ENCODE measurements at places on chromosomes 13 and 19.

DNA sequence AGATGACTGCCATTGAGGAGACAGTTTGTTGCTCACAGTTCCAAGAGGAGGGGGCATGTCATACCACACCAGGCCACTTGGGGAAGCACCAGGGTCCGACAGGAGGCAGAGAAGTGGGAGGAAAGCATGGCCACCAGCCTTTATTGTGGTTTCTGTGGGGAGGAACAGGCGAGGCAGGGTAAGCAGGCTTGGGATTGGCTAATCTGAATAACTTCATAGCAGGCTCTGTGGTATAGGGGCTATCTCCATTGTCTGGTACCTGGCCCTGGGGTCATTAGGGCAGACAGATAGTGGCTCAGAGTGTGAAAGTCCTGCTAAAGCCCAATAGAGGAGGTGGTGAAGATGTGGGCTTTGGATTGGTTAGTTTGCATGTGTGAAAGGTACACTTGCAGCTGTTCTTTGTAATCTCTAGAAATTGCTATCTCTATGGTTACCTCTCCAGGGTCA lies 35.5 kb downstream of the CBY2 start:
- no peak for DNase-seq

DNA sequence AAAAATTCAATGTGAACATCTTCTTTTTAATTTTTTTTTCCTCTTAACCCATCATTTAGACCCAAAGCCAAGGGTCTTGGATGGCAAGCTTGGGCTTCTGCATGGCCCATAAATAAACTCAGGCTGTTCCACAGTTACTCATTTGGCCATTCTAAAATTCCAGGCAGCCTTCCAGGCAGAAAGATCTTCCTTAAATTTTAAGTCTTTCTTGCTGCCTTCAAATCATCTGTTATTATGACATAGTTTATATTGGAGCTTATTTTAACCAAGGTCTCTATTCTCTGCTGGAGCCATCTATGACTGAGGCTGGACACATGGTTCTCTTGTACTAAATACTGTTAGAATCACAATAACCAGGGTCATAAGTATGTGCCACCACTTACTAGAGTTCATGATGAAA lies 317.3 kb upstream of the MAB21L1 start:
- no peak for DNase-seq

DNA sequence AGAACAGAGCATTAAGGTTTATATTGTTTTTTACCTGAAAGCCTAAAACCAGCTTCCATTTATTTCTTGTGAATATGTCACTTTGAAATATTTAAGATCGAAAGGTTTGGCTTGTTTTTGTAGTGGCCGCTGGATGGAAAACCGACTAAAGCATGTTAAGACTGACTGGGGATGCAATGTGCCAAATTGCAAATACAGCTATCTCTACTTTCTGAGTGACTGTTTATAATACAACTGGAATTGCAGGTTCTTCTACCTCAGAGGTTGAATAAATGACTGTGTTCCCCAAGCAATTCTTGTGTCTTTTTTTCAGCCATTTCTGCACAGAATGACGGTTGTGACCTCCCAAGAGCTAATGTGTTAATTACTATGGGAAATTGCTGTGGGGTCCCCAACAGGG lies 50.0 kb upstream of the TMTC4 start:
- DNase-seq = no peak

DNA sequence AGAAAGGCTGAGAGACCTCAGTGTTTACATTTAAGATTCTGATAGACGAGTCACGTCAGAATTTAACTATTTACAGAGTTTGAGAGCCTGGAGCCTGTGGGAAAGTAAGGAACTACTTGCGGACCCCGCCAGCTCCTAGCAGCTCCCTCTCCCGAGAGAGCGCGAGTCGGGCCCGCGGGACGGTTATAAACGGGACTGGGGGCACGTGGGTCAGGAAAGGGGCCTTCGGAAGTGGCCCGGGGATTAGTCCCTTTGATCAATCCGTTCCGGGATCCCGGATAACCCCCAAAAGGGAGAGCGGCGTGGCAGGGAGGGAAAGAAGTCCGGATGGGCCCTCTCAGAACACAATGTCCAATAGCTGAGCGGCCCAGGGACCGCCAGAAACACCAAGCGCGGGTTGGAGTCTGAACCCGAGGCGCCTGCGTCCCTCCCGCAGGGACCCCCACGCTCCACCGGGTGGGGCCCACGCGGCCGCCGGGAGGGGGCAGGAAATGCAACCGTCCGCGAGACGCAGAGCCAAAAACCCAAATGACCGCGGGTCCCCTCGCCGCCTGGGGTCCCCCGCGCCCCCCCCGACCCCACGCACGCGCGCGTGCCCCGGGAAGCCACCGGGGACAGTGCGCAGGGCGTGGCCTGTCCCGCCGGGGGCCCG lies 3.6 kb downstream of the ZIC5 start:
- DNase-seq = no peak

DNA sequence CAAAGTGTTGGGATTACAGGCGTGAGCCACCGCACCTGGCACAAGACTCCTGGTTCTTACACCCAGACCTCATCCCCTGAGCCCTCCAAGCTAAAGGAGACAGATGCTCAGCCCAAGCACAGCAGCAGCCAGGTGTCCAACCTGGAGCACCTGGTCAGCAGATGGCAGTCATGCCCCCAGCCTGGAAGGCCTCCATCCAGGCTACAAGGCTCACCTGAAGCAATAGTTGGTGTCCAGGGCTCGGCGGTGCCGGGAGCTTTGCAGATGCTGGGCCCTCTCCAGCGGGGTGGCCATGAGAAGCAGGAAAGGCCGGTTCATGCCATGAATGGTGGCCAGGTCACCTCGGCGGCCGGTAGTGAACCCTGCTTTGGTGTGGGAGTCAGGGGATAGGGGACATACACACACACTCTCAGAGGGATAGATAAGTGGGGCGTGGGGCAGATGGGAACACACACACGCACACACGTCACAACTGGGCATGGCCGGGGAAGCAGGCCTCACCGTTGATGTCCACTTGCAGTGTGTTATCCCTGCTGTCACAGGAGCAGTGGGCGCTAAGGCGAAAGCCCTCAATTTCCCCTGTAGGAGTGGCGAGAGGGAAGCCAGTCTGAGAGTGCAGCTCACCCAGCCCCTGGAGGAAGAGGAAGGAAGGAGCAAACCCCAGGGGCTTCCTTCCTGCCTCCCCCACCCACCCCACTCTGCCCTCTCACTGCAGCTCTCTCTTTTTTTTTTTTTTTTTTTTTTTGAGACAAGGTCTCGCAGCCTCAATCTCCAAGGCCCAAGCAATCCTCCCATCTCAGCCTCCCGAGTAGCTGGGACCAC lies 11.8 kb downstream of the TGFB1 start:
- DNase-seq = peak; percentile 71

GRCh38 chr19:46296202-46296480 lies 701 bp upstream of the HIF3A start:
- DNase-seq = no peak

- no peak for DNase-seq
These were observed 145.5 kb downstream of the SLITRK6 start for GRCh38 chr13:85653681-85654080.

DNA sequence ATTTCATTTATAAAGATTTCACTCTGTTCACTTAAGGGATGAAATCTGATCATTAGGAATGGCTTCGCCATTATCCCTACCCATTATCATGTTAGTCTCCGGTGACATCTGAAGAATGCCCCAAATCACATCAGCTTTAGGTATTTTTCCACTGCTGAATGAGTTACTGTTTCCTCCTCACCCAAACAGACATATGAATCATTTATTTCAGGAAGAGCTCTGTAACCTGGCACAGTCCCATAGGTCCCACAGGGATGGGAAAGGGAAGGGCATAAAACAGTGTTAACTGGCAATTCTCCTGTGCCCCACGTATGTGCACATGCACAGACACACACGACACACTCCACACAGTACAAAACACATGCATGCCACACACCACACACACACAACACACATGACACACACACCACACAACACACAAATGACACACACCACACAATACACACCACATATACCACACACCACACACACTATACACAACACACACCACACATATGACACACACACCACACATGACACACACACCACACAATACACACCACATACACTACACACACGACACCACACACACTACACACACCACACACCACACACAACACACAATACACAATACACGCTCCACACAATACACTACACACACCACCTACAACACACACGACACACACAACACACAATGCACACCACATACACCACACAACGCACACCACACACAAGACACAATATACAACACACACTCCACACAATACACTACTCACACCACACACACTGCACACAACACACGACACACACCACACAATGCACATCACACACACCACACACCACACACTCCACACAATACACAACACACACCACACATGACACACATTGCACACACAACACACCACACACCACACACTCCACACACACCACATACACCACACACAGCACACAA lies 15.4 kb downstream of the TMEM255B start:
- peak; percentile 4 for DNase-seq

- DNase-seq = no peak
These were observed 28.1 kb upstream of the MPHOSPH8 start for GRCh38 chr13:19605161-19605955.

DNA sequence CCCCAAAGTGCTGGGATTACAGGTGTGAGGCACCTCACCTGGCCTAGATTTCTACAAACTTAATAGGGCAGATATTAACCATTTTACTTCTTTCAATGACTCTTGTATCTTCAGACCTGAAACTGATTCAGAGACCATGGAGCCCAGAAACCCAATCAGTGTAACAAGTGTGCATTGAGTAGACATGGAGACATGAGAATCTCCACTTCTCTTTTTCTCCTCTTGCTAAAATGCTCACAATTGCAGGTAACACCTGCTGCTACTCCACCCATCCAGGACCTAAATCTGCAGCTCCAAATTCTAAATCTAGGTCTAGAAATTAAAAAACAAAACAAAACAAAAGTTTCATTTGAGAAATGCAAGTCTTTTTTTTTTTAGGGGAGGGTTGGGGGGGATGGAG lies 42.2 kb upstream of the ZNF681 start:
- DNase-seq = no peak

DNA sequence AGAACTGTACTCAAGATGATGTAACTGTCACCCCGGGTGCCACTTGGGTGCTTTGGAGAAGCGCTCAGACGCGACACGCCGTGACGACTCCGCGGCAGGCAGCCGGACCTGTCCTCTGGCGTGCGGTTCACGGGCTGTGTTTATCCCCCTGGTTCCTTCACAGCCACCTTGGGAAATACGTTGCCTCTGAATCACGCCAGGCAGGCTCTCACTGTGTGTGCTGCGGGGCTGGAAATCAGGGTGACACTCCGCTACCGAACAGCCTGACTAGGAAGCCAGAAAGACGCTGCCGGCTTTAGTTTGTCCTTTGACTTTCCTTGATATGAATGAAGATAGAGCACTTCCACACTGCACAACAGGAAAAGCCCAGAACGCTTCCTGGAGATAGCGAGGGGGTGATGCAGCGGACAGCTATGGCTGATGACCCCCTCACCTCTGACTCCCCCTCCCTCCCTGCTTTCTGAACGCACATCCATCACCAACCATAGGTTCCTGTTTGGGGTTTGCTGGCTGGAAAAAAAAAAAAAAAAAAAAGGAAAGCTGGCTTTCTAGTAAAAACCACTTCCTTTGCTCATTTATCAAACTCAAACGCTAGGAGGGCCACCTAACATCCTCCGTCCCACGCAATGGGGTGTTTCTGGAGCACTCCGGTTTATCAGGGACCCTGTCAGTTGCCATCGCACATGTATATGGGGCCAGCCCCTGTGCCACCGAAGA lies 3.7 kb upstream of the GP6 start:
- DNase-seq = peak; percentile 60

DNA sequence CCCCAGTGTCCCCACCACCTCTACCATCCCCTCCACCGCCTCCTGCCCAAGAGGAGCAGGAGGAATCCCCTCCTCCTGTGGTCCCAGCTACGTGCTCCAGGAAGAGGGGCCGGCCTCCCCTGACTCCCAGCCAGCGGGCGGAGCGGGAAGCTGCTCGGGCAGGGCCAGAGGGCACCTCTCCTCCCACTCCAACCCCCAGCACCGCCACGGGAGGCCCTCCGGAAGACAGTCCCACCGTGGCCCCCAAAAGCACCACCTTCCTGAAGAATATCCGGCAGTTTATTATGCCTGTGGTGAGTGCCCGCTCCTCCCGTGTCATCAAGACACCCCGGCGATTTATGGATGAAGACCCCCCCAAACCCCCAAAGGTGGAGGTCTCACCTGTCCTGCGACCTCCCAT lies 2.8 kb downstream of the KMT2B start:
- no peak for DNase-seq

DNA sequence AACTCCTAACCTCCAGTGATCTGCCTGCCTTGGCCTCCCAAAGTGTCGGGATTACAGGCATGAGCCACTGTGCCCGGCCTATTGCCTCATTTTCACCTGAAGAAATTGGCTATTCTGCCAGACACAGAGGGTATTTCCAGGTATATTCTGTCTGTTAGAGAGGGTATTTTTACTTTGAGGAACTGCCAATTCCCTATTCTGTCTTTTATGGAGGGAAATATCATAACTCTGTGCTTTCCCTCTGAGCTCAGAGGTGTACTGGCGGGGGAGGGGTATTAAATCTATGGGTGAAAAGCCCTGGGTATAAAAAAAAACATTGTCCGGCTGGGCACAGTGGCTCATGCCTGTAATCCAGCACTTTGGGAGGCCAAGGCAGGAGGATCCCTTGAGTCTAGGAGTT lies 24.8 kb downstream of the TSKS start:
- no peak for DNase-seq

DNA sequence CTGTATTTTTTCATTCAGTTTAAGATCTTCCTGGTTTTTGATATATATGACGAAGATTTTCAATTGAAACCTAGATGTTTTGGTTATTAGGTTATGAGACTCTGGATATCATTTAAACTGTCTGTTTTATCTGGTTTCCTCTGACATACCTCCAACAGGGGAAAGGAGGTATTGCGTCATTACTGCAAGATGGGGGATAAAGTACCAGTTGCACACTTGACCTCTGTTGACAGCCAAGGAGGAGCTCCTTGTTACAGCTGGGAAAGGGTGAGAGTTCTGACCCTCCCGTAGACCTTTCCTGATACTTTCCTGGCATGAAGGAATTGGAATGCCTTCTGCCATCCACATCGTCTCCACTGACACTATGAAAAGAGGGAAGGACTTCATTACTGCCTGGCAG lies 82.0 kb upstream of the SHISA2 start:
- DNase-seq = no peak

GRCh38 chr19:4359627-4360000 lies 16.3 kb downstream of the MPND start:
- DNase-seq = no peak

All from upper lobe of right lung (tissue), 1 donor.